CD4-positive, alpha-beta T cell treated with Interleukin-21 for 1 hour (primary cell): ENCODE measurements at places on chromosomes 7 and 10.
A peak's percentile ranks its signal among the peaks of the same experiment; 100 is the strongest.

- DNase-seq = no peak
Measured at GRCh38 chr7:19030281-19030680, 87.2 kb downstream of the TWIST1 start.

GRCh38 chr7:21450941-21451340, 23.1 kb downstream of the SP4 start:
- no peak for DNase-seq

DNA sequence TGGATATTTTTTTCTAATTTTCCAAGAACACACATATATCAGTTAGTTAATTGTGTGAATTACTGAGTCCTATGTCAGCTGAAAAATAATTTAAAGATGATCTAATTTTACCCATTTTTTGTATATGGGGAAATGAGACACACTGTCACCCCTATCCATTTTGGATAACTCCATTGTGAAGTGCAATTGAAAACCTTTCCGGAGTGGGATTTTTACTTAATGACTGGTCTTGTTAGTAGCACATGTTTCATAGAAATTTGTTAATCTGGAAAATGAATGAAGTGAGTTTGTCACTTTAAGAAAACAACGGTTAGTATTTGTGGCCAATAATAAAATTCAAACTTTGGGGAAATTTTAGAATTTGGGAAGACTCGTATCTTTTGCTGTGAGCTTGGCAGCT, 2.0 kb downstream of the GARS1 start:
- no peak for DNase-seq

- no peak for DNase-seq
Measured at GRCh38 chr7:2478399-2478785, 2.2 kb upstream of the GRIFIN start.

DNA sequence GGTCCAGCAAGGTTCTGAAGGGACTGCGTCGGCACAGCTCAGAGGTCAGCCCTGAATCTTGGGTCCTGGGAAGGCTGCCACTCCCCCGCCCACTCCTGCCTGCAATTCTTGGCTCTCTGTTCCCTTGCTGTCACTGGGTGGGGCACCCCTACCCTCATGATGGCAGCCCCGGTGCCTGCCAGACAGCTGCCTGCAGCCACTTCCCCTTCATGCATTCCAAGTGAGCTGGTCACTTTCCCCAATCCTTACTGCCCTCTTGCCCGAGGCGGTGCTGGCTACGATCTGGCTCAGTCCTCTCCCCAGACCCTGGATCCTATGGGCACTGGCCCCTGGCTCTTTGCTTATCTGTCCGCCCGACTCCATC, 14.2 kb downstream of the MYL10 start:
- DNase-seq = no peak

- DNase-seq = no peak
Measured at GRCh38 chr7:57789130-57789529, 339.2 kb downstream of the ZNF716 start.

- DNase-seq = no peak
Measured at GRCh38 chr10:5469353-5470061, 29.9 kb downstream of the CALML5 start.

DNA sequence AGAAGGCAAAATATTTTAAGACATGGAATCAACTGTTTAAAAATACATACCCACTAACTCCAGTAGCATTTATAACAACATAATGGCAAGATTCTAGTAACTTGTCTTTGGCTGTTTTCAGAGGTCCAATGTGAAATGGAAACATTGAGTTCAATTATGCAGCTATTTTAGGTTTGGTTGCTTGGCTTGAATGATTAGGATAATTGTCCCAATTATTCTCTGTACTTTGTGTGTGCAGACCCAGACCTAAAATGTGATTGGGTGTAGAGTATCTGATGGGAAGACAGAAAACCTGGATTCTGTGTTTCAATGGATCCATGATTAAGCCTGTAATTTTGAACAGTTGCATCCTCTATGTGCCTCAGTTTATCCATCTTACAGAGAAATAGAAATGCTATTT, 392.7 kb upstream of the NFE2L3 start:
- DNase-seq = no peak

DNA sequence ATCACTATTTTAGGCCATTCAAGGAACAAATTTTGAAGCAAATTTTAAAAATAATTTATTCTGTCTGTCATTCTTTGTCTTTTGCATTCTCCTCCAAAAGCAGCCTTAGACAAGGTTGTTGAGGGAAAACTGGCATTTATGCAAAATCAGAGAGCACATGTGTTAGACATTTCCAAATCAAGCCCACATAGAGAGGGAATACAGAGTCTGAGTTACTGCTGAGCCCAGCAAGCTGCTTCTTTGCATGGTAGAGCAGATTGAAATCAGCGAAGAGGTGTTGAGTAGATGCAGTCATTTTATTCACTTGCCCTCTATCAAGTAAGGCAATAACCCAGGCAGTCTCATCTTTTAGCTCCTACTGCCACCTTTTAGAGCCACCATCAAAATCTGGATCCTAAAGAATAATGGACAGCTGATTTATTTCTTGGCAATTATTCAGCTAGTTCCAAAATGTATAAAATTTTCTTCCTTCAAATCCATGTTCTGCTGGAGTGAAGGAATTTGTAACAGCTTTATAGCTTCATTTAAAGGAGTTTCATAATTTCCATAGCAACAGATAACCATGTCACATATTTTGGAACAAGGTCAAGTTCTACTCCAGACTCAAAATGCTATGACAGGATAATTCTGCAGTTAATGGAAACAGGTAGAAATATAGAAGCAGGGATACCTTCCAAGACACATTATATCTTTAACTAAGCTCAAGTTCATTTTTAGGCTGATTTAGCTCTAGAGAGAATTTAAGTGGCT, 7.3 kb upstream of the PCDH15 start:
- no peak for DNase-seq

- DNase-seq = no peak
Measured at GRCh38 chr7:39300276-39300675, 265.9 kb upstream of the YAE1 start.

- DNase-seq = no peak
Measured at GRCh38 chr7:25012254-25012653, 32.3 kb upstream of the OSBPL3 start.

DNA sequence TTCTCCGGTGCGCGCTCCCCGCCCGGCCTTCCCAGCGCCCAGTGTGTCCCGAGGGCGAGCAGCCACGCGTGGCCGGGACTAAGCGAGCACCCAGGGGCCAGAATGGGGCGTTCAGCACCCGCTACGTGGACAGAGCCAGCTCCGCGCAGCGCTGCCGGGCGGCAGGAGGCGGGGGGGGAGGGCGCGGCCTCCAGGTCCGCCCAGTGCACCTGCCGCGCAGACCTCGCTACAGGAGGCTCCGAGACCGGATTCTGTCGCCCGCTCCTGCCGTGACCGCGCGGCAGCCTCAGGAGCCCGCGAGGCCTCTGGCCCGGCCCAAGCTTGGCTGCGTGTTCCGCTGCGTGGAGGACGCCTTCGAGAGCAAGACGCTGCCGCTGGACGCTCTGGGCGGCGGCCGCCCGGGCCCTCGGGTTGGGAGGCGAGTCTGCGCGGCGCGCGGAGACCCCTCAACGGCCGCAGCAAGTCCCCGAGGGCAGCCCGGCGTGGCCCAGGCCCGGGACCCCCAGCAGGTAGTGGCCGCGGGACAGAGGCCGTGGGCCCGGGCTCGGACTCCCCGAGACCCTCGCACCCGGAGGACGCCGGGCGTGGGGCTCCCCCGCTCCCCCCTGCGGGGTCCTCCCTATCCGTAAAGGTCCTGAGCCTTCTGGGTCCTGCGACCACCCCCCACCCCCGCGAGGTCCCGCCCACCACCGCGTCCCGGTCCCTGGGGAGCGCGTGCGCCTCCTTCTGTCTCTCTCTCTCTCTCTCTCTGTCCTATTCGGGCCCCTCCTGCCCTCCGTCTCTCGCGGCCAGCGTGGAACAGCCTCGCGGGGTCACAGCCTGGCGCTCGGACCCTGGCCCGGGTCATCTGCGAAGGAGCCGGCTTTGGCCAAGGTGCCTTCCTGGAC, 904 bp upstream of the DPYSL4 start:
- DNase-seq = peak; percentile 58

DNA sequence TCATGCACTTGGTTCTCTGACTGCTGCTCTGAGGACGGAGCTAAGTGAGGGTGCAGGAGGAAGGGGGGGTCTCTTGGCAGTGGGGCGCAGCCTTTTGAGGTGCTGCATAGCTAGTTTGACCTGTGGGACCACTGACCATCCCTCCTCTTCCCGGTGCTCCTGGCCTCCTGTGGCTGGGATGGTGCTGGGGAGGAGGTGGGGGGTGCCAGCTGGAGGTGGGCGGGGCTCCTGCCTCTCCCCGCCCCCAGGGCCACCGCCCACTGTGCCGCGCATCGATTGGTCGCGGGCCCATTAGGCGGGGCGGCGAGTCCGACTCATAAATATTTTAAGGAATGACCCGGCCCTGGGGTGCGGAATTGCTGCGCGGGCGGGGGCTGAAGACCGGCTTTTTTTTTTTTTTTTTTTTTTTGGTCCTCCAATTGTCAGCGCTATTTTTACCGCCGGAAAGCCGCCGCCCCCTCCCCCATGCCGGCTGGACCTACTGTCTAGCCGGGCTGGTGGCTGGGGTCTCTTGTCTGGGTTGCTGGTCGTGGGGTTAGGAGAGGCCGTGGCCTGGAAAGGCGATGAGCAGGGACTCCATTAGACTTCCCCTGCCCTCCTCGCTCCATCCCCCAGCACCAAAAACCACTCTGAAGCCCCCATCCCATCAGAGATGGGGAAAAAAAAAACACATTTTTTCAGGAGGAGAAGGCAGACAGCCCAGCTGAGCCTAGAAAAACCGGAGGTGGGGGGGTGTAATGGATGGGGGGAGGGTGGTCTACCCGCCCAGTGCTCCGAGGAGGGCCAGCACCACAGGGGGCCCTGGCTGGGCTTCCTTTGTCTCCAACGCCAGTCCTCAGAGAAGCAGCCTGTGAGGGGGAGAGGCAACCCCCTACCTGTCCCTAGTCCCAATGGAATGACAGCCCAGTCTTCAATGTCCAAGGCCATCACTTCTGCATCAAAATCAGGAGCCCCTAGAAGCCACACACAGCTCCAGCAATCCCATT, 6.4 kb downstream of the SH2B2 start:
- DNase-seq = no peak

DNA sequence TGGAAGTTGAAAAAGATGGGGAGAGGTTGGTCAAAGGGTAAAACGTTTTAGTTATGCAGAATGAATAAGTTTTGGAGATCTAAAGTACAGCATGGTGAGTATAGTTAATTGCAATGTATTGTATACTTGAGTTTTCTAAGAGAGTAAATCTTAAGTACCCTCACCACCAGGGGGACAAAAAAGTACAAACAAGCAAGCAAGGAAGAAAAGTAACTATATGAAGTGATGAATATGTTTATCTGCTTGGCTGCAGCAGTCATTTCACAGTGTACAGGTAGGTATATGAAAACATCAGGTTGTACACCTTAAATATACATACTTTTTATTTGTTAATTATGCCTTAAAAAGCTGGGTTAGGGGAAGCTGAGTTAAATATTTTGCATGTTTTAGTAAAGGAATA, 157.3 kb downstream of the PCLO start:
- no peak for DNase-seq

GRCh38 chr7:30595436-30596013, 847 bp downstream of the GARS1 start:
- peak; percentile 6 for DNase-seq

GRCh38 chr10:49106451-49106850, 8.9 kb downstream of the VSTM4 start:
- DNase-seq = no peak

GRCh38 chr7:133674079-133674763, 421.3 kb downstream of the EXOC4 start:
- DNase-seq = no peak

DNA sequence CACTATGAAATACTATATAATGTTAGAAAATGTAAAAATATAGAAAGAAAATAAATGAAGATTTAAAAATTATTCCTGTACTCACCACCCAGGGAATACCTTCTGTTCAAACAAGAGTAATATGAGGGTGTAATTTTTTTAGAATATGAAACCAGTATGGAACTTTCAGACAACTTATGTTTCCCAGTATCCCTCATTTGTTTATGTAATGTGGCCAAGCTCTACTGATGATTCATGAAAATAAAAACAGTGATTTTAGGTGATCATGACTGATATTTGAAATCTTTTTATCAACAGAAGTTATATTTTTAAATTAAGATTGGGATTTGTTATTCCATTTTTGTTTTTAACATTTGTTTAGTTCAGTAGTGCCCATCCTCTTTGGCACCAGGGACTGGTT, 18.8 kb downstream of the SLK start:
- DNase-seq = no peak

DNA sequence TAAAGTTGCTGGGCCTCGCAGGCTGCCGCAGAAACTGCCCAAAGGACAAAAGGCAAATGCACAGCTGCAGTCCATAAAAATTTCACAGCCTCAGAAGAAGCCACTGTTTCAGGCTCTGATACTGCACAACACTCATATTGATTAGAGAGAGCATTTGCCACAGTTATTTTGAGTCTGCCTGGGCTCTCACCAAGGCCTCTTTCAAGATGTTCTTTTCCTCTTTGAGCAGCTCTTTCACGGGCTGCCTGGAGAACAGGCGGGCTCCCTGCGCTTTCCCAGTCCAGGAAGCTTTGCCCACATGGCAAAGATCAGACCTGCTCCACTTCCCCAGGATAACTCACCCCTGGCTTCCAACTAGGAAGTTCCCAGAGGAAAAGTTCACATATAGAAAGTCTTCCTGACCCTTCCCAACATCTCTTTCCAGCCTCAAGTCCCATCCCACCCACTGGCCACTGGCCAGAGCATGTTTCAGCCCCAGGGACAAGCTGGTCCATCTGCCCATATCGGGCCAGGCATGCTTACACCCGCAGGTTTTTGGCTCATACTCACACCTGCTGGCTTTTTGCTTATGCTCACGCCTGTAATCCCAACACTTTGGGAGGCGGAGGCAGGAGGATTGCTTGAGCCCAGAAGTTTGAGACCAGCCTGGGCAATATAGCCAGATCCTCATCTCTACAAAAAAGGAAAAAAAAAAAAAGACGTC, 3.3 kb downstream of the SLIT1 start:
- DNase-seq = no peak

DNA sequence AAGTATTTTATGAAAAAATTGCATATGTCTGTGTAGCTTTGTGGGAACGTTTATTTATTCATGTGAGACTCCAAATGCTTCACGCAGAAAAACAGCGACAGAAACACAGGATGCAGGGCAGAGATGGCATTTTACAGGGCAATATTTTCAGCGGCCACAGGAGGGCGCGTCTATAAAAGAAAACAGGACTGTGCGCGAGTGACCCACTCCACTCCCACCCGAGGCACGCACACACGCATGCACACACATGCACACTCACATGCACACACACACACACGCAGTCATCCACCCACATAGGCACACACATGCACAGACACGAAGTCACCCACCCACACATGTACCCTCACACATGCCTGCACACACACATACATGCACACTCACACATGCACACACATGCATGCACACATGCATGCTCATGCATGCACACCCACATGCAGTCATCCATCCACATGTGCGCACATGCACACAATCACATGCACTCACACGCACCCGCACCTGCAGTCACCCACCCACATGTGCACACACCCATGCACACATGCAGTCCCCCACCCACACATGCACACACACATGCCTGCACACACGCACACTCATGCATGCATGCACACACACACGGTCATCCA, 96.3 kb downstream of the DNAJB6 start:
- DNase-seq = peak; percentile 56

DNA sequence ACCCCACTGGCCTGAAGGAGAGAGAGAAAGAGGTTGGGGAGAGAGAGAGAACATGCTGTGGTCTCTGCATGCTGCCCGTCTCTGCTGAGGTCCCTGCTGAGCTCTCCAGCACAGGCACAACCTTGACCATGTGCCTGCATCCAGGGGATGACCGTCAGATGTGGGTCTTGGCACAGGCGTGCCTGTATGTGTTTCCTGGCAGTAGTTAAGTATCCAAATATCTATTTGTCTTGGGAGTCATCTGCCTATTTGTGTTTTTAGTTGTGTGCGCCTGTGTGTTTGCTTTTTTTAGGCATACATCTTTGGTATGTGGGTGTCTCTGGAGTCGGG, 1.9 kb upstream of the UNC5B start:
- no peak for DNase-seq
